HCT116 (cell line): ENCODE measurements at places on chromosomes 16 and 17.

GRCh38 chr16:57304169-57305061 is 19.9 kb upstream of the PLLP start:
- DNase-seq: no peak

DNA sequence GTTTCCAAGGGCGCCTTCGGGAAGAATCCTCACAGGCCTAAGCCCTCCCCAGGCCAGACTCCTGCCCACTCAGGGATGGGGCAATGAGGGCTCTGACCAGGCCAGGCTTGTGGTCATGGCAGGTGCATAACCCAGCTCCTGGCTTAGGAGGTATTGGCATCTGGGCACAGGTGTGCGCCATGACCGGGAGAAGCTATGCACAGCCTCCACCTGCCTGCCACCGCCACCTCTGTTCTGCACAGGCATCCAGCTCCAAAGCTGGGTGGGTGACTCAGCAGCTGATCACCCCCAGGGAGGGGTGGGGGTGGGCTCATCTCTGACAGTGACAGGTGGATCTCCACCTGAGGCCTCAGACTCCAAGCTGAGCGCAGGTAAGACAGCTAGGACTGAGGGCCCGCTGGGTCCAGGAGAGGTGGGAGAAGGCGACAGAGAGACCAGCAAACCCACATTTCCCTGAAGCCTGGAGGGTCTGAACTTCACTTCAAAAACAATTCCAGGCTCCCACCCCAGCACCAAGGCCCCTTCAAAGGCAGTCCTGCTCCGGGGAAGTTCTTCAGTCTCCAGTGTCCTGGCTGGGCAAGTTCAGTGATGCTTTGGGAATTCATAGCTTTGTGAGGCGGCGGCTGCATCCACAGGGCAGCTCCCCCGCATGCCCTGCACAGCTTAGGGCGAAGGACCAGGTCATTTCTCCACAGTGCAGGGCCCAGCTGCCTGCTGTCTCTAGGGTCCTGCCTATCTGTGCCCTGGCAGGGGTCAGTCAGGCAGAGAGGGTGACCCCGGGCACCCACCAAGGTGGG is 121.6 kb upstream of the SMURF2 start:
- DNase-seq: no peak

- DNase-seq: no peak
Measured at GRCh38 chr16:2967721-2968161, 1.4 kb upstream of the PAQR4 start.

- DNase-seq: no peak
Measured at GRCh38 chr17:8964801-8965393, 610 bp downstream of the PIK3R5 start.

DNA sequence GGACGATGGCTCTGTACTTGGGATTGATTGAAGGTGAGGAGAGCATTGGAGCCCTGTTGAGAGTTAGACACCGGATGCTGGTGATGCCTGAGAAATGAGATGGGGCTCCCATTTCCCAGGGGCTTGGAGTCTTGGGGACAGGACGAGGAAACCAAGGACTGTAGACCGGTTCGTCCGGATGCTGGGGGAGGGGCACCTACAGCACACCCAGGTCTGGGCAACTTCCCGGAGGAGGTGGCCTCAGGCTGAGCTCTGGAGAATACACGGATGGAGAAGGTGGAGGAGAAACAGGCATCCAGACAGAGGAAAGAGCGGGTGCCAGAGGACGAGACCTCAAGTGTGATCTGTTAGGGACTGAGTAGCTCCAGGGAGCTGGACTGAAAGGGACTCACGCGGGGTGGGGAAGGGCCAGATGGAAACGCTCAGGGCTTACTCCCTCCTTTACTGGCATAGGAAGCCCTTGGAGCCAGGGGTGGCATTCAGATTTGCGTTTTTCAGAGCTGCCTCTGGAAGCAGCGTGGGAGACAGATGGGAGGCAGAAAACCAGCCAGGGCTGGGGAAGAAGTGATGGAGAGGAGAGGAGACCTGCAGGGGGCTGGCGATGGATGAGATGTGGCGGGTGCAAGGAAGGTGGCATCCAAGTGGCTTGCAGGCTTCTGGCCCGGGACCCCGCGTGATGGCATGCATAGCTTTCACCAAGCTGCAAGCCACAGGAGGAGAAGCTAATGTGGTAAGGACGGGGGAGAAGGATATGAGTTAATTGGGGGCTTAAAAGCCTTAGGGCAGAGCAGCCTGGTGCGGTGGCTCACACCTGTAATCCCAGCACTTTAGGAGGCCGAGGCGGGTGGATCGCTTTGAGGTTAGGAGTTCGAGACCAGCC is 8.3 kb downstream of the C1QTNF1 start:
- DNase-seq: no peak
